ENCODE measurements at places on chromosomes 3 and 15.

DNA sequence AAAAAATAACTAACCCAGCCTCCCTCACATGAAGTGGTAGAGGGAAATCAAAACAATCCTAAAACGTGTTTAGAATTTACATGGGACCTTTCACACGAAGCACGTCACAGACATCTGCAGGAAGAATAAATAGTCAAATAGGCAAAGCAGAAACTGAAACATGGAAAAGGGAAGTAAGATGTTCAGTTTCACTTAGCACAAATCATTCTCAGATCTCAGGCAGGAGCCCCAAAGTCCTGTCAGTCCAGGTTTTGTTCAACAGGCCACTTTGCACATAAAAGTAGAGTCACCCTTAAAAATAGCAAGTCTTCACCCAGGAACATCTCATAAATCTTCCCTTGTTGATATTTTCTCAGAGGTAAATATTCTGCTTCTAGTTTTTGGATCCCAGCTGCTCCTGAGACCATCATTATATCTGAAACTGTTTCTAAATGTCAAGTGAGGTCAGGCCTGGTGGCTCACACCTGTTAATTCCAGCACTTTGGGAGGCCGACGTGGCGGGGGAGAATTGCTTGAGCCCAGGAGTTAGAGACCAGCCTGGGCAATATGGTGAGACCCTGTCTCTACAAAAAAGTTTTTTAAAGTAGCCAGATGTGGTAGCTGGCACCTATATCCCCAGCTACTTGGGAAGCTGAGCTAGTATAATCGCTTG is 1.9 kb downstream of the RUBCN start:
- peak; percentile 24 for DNase-seq

DNA sequence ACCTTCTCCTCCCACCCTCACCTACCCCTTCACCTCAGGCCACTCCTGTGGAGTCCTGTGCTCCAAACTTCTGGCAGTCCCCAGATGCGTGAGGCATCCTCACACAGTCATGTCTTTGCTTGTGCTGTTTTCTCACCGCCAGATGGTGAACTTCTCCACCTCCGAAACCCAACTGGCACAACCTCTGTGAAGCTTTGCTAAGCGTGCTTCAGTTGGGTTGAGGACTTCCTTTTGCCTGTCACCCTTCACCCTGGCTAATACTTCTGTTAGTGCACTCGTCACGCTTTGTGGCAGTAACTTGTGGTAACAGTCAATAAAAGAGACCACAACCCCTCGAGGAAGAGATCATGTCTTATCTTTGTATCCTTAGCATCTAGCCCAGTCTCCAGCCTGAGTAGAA is 42.0 kb upstream of the SKOR1 start:
- DNase-seq = peak; percentile 28

DNA sequence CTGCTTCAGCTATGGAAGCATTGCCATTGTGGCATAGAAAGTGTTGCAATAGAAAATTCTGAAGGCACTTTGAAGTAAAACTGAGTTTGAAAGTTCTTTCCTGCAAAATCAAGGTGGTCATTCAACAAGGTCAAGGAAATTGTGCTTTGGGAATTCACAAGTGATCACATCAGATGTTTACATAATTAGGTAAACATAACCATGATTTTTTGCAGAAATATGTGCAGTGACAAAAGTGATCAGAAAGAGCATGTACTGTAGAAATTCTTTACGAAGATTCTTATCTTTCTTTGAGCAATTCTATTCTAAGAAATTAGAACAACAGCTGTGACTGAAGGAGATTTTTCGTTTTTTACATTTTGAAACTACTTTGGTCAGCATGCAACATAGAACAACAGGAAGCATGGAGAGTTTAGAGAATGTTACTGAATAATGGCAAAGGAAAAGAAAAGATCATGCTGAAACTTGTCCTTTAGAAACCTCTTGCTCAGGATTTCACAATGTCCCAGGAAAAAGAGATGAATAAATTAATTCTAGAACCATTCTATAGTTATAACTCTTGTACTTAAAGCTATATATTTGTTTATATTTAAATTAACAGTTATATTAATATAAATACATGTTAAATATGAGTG is 643.4 kb upstream of the ARPP21 start:
- no peak for DNase-seq

DNA sequence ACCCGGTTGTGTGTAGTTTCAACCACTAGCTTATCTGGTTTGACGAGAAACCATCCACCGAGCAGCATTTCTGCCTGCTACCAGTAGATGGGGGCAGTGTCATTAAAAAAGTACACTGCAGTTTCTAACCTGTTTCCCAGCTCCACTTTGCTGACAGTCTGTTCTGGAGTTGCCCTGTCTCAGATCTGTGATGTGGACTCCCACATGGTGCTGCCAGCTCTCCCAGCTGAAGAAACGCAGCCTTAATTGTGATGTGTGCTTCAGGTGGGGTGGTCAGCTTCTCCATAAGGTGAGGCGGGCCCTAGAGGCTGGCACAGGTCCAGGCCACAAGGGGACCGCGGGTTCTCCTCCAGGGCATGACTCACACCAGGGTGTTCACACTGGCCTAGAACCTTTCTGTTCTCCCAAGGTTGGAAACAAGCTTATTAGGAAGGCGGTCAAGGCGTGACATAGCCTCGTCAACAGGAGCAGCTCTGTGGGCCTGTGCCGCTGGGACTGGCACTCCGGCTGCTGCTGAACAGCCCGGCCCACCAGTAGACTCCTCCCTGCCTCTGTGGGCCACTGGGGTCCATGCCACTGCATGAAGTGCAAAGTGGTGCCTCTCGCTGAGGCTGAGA is 2.9 kb upstream of the FAM43A start:
- peak; percentile 79 for DNase-seq

DNA sequence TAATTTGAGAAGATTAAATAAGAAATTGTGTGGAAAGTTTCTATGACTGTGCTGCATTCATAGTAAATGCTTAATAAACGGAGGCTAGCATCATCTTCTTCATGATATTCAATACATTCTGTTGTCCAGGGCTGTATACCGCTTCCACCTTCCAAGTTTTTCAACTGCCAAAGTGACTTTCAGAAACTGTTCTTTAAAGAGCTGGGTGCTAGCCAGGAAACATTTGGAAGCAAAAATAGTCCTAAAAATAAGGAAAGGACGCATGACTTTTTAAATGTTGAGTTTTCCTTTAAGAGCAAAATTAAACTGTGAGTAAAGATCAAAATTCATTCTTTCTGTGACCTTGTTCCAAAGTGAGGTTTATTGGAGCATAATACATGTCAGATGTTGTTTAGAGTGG is 9.4 kb upstream of the ERC2 start:
- DNase-seq = no peak

GRCh38 chr3:67662733-67663132 is 8.3 kb upstream of the SUCLG2 start:
- no peak for DNase-seq

DNA sequence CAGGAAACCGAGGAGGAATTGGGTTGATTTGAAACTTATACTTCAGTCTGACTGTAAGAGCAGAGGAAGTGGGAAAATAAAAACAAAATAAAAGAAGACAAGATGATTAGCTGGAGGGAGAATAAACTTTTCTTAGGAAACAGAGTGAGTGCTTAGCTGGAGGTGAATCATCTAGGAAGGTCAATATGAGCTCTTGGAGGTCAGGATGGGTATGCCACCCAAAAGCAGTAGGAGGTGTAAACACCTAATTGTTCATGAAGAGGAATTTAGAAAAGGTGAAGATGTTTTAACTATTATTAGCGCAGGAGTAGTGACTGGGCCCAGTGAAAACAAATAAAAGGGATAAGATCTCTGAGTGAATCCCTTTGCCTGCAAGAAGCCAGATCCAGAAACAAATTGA is 39.9 kb upstream of the ARL14 start:
- no peak for DNase-seq

- DNase-seq = no peak
Measured at GRCh38 chr3:72210261-72210660, 425.3 kb upstream of the PROK2 start.

GRCh38 chr3:141384575-141384974 is 16.3 kb downstream of the ZBTB38 start:
- DNase-seq = no peak

DNA sequence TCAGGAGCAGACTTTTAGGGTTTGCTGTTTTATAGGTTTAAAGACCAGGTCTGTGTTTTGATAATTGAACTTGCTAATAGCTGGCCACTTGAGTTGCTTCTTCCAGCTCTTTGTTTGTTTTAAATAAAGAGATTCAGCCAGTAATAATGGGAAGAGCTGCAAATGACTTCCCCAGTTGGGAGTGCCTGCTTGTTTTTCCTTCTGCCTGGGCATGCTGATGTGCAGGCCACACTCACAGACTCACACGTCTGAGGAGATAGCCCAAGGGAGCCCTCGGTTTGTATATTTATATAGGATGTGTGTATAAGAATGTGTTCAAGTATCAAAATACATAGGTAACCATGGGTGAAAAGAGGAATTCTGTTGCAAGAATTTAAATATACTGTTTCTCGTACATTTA is 78.2 kb upstream of the BOC start:
- no peak for DNase-seq

GRCh38 chr3:112459750-112460149 is 39.5 kb downstream of the BTLA start:
- DNase-seq = no peak

GRCh38 chr3:141228395-141228794 is 3.2 kb upstream of the PXYLP1 start:
- DNase-seq = no peak

GRCh38 chr3:42262525-42262924 is 3.5 kb downstream of the CCK start:
- DNase-seq = no peak

- no peak for DNase-seq
Measured at GRCh38 chr15:95522533-95522932, 808.0 kb upstream of the NR2F2 start.

GRCh38 chr3:58299075-58299474 is 7.0 kb upstream of the RPP14 start:
- no peak for DNase-seq

- DNase-seq = no peak
Measured at GRCh38 chr3:2684046-2684445, 426.1 kb downstream of the IL5RA start.

DNA sequence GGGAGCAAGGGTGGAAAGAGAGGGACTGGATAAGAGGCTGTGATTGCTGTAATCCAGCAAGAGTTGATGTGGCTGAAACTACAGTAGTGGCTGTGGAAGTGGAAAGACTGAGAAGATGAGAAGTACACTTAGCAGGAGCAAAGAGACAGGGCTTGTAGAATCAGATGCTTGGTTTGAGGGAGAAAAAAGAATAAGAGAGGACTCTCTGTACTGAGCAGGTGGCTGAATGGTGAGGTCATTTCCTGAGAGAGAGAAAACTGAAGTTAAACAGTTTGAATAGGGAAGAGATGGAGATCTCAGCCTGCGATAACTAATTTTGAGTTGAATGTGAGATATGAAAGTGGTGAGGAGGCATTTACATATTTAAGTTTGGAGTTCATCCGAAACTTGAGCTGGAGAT is 95.8 kb upstream of the SLC25A36 start:
- no peak for DNase-seq

- no peak for DNase-seq
Measured at GRCh38 chr3:71104121-71104541, 479.4 kb downstream of the FOXP1 start.

Data from transverse colon (tissue), 4 donors.